ENCODE measurements at places on chromosomes 2 and 18.

DNA sequence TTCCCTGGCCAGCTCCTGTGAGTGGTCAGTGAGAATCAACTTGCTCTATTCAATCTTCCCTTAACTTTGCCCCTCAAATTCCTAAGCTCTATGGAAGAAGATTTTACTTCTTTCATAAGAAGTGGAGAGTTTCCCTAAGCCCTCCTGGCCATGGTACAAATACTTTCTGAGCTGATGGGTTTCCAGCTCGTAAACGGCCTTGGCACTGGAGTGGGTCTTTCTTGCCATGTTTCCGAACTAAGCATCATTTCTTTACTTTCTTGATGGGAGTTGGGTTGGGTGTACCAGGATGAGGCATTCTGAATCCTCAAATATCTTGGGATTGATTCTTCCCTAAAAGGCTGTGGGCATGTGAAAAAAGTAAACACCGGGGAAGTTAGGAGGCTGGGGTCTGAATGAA, 72.5 kb downstream of the ACKR3 start:
- no peak for DNase-seq

DNA sequence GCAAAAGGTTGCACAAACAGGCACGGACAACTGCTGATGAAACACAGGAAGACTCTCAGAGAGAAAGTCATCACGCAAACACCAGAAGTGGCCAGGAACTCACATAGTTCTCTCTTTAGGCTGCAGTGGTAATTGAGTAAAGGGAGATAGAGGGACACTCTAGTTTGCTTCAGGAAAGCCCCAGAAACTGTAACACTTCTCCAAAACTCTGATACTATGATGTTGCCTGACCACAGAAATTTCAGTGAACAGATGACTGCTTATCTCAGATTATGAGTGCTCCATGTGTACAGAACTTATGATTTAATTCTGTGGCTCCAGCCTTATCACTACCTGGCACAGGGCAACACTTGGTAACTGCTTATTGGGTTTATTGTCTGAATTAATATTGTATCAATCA, 311.5 kb upstream of the GYPC start:
- DNase-seq, result no peak

GRCh38 chr2:102895376-102895775, 133.5 kb downstream of the TMEM182 start:
- no peak for DNase-seq

GRCh38 chr2:164746713-164747112, 94.9 kb downstream of the COBLL1 start:
- DNase-seq, result no peak

- peak; percentile 6 for DNase-seq
These were observed 871 bp upstream of the ALS2 start for GRCh38 chr2:201781557-201782051.

DNA sequence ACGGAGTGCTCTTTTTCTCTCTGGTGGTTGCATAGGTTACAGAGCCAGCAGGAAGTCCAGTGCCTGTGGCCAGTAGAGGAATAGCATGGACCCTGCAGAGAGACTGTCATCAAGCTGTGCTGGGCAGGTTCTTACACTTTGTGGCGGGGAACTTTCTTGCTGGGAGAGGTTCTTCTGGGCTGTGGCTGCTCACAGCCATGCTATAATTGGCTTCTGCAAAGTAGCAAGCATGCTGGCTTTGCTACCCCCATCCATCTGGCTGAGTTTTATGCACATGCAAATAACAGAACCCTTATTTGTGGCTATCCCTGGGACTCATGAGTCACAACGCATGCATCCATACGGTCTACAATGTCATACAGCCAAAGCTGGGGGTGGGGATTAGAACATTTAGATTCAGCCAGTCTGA, 68.9 kb downstream of the PLCL1 start:
- DNase-seq, result no peak

DNA sequence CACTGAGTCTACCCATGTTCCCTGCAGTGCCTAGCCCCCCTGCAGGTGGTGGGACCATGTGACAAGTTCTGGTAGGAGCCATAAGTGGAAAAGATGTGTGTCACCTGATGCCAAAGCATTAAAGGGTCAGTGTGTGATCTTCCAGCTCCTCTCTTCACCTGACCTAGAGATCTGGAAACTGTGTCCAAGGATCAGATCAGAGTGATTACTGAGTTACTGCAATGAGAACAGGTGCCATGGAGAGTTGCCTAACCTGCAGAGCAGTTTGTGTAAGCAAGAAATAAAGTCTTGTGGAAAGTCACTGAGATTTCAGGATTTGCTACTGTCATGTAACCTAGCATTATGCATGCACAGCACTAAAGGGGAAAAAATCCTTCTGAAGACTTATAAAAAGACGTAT, 90.6 kb downstream of the ACVR1C start:
- no peak for DNase-seq

DNA sequence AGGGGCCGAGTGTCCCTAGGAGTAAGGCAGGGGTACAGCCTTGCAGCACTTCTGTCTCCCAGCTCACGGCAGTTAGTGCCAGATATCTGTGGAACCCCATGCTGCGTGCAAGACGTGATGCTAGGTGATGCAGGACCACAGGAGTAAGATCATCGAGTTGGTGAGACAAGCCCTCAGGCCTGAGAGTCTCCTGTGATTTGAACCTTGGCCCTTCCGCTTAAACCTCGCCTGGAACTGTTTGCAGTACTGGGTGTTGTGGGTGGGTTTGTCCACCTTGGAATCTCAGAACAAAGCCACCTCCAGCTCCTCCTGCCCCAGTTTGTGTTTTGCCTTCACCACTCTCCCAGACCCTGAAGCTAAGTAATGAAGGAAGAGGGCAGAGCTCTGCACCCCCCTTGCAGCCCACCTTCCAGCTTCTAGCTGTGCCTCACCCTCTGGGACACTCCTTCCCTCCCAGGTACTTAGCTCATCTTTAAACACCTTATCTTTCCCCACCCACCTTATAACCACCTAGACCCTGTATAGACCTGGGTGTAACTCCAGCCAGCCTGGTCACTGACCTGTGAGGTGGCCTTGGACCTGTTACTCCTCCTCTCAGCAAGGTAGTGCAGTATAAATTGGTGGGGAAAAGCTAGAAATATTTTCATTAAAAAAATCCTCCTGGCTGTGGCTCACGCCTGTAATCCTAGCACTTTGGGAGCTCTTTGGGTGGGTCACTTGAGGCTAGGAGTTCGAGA, 6.6 kb downstream of the CNNM4 start:
- no peak for DNase-seq

DNA sequence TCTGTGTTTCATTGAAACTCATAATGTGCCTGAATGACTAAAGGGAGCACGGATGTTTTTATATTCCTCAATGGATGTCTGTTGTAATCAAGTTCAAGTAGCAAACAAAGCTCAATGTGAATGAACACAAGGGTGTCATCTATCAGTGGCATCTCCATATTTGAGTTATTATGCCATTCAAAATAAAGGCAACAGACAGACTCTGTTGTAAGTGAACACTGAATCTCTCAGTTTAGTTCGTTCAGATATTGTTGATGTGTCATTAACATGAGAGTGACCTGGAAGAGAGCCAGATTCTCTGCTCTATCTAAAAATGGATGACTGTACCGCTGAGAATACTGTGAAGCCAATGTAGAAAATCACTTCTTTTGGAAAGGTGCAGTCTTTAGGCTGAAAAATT, 118.7 kb downstream of the NUP35 start:
- no peak for DNase-seq

- no peak for DNase-seq
These were observed 306.0 kb upstream of the EPC2 start for GRCh38 chr2:148338541-148338940.

DNA sequence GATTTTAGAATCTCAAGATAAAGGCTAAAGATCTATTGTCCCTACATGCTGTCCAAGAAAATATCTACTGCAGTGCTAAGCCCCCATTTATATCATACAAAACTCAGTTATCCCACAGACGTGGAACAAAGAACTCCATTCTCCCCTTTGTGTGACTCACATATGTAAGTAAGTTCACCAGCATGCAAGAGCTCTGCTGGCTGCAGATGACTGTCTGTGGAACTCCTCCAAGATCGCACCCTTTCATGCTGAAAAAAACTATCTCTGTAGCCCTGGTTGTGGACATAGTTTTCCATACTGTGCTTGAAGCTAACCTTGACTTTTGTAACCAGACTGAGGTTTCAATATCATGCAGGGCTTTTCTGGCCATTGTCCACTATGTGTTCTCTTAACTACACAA, 207.1 kb downstream of the ZNF521 start:
- no peak for DNase-seq

DNA sequence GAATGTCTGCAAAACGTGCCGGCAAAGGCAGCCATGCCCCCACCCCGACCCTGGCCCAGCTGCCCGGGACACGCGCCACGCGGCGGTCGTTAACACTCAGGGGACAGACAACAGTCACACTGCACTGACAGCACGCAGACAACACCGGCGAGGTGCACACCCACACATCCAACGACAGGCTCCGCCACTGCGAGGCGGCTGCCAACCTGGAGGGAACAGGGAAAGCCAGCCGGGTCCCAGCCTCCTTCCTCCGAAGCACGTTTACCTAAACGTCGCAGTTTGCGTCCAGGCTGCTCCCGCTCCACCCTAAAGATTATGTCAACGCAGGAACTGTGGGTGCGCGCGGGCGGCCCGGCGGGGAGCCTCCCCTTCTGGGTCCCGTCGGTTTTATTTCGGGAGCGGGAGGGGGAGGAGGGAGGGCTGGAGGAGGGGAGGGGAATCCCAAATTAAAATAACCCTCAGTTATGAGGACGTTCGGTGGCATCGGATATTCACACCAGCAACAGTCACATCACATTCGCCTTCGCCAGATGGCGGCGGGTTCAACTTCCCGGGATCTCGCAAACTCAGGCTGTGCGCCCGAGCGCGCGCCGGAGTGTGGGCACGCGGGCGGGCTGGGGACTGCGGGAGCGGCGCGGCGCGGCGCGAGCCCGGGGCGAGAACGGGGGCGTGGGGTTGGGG, 644 bp downstream of the PTGR3 start:
- peak; percentile 42 for DNase-seq

GRCh38 chr2:218063486-218063885, 5.6 kb upstream of the RUFY4 start:
- DNase-seq, result peak; percentile 11

GRCh38 chr2:216775043-216775453, 79.7 kb upstream of the IGFBP5 start:
- no peak for DNase-seq

DNA sequence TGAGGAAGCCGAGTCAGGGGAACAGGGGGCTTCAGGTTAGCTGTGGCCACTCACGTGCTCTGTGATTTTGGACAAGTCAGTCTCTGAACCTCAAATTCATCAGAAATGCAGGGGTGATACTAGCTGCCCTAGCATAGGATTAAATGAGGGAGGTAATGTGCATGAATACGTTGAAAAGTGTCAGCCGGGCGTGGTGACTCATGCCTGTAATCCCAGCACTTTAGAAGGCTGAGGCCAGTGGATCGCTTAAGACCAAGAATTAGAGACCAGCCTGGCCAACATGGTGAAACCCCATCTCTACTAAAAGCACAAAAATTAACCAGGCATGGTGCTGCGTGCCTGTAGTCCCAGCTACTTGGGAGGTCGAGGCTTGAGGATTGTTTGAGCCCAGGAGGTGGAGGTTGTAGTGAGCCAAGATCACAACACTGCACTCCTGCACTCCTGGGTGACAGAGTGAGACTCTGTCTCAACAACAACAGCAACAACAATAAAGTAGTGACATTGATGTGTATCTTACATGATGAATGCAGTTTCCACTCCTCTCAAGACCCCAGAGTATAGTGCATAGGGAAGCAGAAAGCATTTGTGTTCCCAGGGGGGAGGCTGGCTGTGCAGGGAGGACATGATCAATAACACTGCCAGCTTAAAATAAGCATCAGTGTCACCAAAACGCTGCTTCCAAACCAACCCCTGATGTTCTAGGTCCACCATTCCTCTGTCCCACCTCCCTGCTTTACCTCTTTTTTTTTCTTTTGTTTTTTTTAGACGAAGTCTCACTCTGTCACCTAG, 68.8 kb downstream of the HNRNPLL start:
- no peak for DNase-seq

- DNase-seq, result no peak
These were observed 34.0 kb upstream of the STRN start for GRCh38 chr2:37000318-37000717.

- DNase-seq, result no peak
These were observed 121.9 kb upstream of the SETBP1 start for GRCh38 chr18:44558767-44559166.

All from CD4-positive, alpha-beta T cell treated with Interleukin-10 for 1 hour (primary cell).